ENCODE measurements at places on chromosomes 11 and 22. TPM values are rescaled to one million over a fixed set of nuclear protein-coding genes. Genes with fewer than 3 reads are reported as not detected.

GRCh38 chr22:25753252-25753651, 11.3 kb downstream of the MYO18B start:
- H3K4me1 ChIP-seq, result peaks cover 55% of the 10 kb centered on the region
- no peaks in the 10 kb centered on the region for H3K27me3 ChIP-seq
- peaks cover 49% of the 10 kb centered on the region for H3K36me3 ChIP-seq
- H3K27ac ChIP-seq, result no peak overlapping the region
- DNase-seq, result no peak

DNA sequence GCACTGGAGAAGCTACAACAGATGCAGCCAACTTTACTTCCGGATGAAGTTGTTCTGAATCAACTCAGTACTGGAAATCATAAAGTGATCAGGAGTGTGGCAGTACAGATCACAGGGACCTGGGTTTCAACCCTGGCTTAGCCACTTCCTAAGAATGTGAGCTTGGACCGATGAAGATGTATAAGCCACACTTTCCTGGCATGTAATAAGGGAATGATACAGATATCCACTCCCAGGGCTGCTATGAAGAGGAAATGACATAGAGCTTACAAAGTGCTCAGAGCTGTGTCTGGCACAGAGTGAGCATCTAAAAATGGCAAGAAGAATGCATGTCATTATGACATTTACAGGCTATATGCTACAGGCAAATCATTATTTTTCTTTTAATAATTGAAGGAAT, 378.7 kb downstream of the NTM start:
- no peak overlapping the region for H3K4me3 ChIP-seq
- no peak for DNase-seq
- no peaks in the 10 kb centered on the region for H3K27me3 ChIP-seq
- no peak overlapping the region for H3K27ac ChIP-seq
- no peaks in the 10 kb centered on the region for H3K36me3 ChIP-seq

GRCh38 chr11:100918551-100919500, 210.8 kb downstream of the PGR start:
- H3K4me1 ChIP-seq, result no peaks in the 10 kb centered on the region
- H3K27ac ChIP-seq, result no peak overlapping the region
- H3K36me3 ChIP-seq, result no peaks in the 10 kb centered on the region
- H3K4me3 ChIP-seq, result no peak overlapping the region
- H3K27me3 ChIP-seq, result no peaks in the 10 kb centered on the region

- peaks cover 30% of the 10 kb centered on the region for H3K36me3 ChIP-seq
- peaks cover 5% of the 10 kb centered on the region for H3K27me3 ChIP-seq
- peak; percentile 72 for DNase-seq
- peak overlapping the region; percentile 91 for H3K27ac ChIP-seq
- peaks cover 26% of the 10 kb centered on the region for H3K4me1 ChIP-seq
- peak overlapping the region; percentile 63 for H3K4me3 ChIP-seq
Observed at GRCh38 chr22:45129703-45130524, 33.8 kb upstream of the NUP50 start.

DNA sequence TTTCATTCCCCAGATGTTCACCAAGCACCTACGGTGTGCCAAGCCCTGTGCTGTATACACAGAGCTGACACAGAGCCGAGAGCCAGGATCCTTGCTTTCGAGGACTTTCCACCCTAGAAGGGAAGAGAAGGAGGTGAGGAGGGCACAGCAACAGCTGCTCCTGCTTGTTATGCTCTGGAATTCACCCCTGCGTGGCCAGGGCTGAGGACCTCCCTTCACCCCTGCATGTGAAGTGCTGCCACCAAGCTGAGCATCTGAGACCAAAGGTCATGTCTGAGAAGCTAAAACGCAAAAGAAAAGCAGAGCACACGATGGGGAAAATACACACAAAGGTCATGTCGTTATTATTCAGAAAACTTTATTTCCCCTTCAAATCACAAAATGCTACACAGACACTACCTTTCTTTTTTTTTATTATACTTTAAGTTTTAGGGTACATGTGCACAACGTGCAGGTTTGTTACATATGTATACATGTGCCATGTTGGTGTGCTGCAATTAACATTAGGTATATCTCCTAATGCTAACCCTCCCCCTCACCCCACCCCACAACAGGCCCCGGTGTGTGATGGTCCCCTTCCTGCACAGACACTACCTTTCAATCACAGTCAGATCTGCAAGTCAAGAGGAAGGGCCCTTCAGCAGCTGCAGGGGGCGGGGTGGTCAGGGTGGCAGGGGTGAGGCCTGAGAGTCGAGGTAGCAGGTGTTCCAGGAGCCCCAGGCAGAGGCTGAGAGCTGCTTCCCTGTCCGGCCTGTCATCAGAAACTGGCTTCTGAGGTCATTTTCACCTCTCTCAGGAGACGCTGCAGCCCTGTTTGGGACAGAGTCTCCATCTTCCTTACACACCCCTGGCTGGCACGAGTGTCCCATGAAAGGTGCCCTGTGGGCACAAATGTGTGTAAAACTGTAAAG, 40.1 kb upstream of the PRR5 start:
- H3K36me3 ChIP-seq, result no peaks in the 10 kb centered on the region
- no peak overlapping the region for H3K4me3 ChIP-seq
- H3K27me3 ChIP-seq, result peaks cover 23% of the 10 kb centered on the region
- H3K27ac ChIP-seq, result no peak overlapping the region
- no peak for DNase-seq

DNA sequence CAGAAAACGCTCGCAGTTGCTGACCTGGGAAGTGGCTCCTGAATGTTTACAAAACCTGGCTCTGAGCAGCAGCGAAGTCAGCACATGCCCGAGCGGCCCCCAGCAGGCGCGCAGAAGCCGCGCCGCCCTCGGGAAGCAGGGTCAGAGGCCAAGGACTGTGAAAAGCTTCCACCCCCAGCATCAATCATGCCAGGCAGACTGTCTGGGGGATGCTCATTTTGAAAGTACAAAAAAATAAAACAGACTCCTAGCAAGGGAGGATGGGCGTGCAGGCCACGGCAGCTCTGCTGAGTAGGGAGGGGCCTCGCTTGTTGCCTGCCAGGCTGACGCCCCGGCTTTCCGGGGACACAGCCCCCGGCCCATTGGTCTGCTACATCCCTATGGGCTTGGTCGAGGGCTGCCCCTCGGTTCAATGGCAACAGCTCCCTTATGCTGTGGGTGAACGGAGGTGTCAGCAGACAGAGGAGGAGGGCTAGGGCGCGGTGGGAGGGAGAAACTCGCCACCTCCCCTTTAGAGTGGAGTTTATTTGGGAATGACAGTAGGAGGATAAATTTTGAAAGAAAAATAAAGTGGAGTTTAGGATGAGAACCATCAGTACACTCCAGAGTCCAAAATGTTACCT, 37.7 kb upstream of the GNB1L start:
- no peaks in the 10 kb centered on the region for H3K36me3 ChIP-seq
- H3K27me3 ChIP-seq, result no peaks in the 10 kb centered on the region
- H3K4me1 ChIP-seq, result peaks cover 25% of the 10 kb centered on the region
- DNase-seq, result peak; percentile 68
- H3K4me3 ChIP-seq, result peak overlapping the region; percentile 61

DNA sequence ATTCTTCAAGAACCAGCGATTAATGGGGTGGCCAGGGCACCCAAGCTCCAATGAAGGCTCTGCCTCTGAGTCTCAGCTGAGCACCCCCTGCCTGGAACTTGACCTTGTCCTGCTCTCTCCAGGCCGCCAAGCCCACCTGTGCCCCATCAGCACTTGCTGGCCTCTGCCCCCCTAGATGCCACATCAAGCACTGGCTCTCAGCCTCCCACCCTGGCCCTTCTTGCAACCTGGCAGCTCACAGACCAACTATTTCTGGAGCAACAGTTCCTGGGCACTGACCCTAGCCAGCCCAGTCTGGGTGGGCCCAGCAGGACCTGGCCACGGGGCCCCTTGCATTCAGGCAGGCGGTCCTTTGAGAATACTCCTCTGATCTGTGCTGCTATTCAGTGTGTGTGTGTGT, 98.8 kb upstream of the PITPNB start:
- peaks cover 18% of the 10 kb centered on the region for H3K4me1 ChIP-seq
- DNase-seq, result no peak
- H3K4me3 ChIP-seq, result no peak overlapping the region
- H3K27me3 ChIP-seq, result no peaks in the 10 kb centered on the region
- no peaks in the 10 kb centered on the region for H3K36me3 ChIP-seq
- no peak overlapping the region for H3K27ac ChIP-seq

DNA sequence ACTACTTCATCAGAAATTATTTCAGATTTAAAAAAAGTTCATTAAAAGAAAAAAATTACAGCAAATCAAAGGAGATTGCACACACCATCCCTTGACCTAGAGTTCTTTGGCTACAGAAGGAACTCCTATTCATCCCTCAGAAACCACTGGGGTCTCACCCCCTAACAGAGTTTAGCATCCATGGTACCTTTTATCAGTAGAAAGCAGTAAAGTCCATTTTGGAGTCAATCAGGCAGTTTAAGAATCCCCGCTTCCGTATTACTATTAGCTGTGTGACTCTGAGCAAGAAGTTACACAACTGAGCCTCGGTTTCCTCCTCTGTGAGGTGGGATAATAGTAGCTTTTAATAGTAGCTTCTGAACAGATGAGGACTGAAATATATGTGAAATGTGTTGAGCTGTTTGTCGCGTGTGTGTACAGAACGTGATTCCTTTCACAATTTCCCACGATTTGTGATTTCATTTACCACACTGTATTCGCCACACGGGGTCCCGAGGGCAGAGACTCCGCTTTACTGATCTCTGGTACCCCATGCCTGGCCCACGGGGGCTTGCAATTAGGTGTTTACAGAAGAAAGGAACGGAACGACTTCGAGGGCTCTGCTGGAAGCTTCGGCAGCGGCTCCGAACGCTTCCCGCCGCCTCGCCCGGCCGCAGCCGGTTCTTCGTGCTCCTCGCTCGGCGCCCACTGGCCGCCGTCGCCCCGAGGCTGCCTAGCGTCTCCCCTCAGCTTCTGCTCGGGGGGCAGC, 72.5 kb upstream of the ZBED5 start:
- peaks cover 20% of the 10 kb centered on the region for H3K4me1 ChIP-seq
- no peak overlapping the region for H3K27ac ChIP-seq
- no peak for DNase-seq
- H3K27me3 ChIP-seq, result peaks cover 48% of the 10 kb centered on the region
- H3K4me3 ChIP-seq, result peak overlapping the region; percentile 59
- H3K36me3 ChIP-seq, result no peaks in the 10 kb centered on the region

DNA sequence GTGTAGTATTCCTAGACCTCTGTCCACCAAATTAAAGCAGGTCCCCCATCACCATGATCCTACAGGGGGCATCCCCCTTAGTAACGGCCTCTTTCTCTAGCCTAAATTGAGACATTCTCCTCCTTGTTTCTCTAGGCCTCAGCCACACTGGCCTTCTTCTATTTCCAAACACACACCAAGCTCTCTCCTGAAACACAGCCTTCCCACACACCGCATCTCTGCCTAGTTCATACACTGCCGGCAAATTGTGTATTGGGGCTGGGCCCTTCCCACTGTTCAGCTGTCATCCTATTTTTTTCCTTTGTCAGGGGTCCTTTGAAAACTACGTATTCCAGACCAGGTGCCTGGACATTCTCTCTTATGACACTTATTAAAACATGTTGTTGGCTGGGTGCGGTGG, 11.5 kb upstream of the VPREB1 start:
- no peak for DNase-seq
- no peaks in the 10 kb centered on the region for H3K36me3 ChIP-seq
- peaks cover 18% of the 10 kb centered on the region for H3K4me1 ChIP-seq
- H3K4me3 ChIP-seq, result no peak overlapping the region
- no peak overlapping the region for H3K27ac ChIP-seq

Gene STK33
- total RNA-seq, result 1.4 TPM

Gene TBX10
- not detected for total RNA-seq

Gene NXPE1
- total RNA-seq, result not detected

Gene CSF2RB
- total RNA-seq, result 3.0 TPM

Gene WBP2NL
- 0.91 TPM for total RNA-seq

Gene MMP8
- total RNA-seq, result not detected

Data from activated CD8-positive, alpha-beta memory T cell treated with anti-CD3 and anti-CD28 coated beads, Interleukin-2, amount 10 ng/mL, durations not matched to agents 7 days and 5 days (primary cell).